ENCODE measurements at places on chromosomes 2 and 18.

DNA sequence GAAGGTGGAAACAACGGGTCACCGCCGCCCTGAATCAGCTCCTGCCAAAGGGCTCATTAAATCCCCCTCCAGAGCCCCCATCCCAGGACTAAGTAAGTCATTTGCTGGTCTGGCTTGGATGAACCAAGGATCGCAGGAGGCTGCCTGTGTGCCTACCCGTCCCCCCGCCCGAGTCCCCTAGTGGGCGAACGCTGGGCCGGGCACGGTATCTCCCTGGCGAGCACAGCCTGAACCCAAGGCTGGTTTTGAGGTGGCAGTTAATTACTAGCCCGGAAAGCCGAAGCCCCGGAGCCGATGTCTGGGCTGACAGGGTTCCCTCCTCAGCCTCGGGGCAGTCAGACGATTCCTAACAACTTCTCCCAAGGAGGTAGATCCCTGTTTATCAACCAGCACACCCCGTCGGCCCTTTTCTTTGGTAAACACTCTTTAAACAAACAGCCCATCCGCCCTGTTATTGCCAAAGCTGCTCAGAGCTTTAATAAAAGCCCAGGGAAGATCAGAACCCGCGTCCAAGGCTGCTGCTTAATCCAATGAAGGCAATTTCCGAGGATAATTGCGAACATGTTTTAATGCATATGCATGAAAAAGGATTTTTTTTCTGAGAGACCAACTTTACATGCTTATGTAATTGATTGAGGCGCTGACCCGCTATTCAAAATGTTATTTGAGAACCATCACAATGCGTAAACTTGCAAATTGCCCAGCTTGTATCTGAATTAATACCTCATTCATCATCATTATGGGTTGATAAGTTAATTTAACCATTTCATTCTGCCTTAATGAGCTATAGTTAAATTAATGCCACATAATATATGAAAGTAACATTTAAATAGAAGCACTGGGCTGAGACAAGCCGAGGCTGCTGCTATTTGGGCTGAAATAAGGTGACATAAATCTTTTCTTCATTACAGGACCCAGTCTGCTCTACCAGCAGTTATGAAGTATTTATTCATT is 10.5 kb downstream of the EVX2 start:
- no peak for DNase-seq

DNA sequence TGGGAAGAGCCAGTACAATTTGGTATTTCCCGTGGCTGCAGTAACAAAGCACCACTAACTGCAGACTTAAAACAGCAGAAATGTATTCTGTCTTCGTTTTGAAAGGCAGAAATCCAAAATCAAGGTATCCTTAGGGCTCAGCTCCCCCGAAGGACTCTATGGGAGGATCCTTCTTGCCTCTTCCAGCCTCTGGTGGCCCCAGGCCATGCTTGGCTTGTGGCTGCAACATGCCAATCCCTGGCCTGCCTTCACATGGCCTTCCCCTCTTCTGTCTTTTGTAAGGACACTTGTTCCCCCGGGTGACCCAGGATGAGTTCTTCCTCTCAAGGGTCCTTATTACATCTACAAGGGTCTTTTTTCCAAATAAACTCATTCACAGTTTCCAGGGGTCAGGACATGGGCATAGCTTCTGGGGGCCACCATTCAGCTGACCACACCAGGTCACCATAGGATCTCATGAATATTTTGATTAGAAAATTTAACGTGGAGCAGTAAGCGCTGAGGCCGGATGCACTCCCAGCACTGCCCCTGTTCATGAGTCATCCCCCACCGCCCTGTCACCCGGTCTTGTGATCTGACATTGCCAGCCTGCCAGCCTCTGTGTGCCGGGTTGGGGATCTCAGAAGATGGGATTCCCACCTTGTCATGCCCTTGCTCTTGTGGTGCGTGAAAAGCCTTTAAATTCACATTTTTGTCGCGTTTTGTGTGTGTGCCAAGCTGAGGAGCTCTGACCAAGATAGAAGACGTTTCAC is 61.2 kb upstream of the B3GNT7 start:
- DNase-seq: no peak

DNA sequence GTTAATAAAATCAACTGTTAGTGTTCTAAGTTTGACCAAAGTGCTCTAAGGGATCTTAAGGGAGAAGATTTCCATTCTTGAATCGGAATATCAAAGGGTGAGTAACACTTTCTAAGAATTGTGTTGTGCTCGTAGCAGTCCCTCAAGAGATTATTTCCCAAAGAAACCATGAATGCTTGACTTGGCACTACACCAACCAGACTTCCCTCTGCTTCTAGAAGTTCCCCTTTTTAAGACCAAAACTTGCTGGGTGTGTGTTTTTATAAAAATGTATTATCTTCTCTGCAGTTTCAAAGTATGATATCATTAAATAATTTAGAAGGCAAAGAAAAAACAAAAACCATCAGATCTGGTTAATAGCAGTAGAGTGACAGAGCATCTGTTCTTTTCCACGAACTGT is 522.0 kb upstream of the FAM98A start:
- no peak for DNase-seq

- DNase-seq: no peak
Measured at GRCh38 chr18:76167410-76167809, 327.6 kb downstream of the ZNF516 start.

- no peak for DNase-seq
Measured at GRCh38 chr2:100840519-100840918, 20.6 kb downstream of the NPAS2 start.

DNA sequence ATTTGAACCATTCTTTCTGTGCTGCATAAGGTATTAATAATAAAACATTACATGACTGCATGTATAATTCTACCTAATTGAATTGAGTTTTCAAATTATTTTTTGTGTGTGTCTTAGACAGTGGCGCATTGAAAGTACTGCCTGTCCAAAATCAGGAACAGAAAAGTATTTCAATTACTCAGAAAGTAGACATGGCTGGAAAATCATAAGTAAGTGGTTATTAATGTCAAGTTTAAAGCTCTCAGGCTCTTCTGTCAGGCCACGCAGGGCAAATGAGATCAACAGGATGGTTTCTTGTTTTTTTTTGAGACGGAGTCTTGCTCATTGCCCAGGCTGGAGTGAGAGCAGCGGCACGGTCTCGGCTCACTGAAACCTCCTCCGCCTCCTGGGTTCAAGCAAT is 32.4 kb upstream of the DARS1 start:
- DNase-seq: no peak

DNA sequence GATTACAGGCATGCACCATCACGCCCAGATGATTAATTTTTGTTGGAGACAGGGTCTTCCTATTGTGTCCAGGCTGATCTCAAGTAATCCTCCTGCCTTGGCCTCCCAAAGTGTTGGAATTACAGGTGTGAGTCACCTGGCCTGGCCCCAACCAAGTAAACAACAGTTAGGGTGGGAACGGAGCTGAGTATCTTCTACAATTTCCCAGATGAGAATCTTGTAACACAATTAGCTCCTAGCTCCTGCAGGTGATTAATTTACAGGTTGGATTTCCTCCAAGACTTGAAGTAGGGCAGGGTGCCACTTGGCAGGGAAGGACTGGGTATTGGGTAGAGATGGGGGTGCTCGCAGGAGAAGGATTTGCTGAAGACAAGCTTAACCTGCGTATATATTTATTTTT is 17.8 kb downstream of the NLRC4 start:
- no peak for DNase-seq

DNA sequence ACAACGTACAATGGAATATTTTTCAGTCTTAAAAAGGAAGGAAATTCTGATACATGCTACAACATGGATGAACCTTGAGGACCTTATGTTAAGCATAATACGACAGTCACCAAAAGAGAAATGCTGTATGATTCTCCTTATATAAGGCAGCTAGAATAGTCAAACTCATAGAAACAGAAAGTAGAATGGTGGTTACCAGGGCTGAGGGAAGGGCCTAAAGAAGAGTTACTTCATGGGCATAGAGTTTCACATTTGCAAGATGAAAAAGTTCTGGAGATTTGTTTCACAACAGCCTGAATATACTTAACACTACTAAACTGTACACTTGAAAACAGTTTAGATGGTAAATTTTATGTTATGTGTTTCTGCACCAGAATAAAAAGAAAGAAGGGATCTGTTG is 113.3 kb downstream of the GALNT1 start:
- DNase-seq: no peak

DNA sequence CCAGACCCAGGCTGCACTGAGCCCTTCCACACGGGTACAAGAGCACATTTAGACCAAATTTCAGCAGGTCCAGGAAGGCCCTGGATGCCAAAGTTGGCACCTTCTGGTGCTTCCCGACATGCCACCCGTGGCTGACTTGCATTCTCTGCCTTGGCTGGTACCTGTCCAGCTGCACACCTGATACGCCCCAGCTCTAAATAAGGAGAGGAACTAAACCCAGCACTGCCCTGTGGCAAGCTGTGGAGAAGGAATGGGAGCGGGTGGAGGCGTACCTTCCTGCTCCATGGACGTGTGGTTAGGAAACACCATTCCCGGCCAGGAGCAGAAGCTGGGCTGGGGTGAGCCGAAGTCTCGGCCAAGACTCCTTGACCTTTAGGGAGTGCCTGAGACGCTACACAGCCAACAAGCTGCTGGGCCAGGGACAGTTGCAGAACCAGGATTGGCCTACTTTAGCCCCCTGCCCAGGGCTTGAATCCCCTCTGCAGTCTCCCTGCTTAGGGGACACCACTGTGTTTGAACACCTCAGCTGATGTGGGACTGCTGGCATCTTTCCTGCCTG is 86.5 kb upstream of the TAF1B start:
- DNase-seq: no peak

DNA sequence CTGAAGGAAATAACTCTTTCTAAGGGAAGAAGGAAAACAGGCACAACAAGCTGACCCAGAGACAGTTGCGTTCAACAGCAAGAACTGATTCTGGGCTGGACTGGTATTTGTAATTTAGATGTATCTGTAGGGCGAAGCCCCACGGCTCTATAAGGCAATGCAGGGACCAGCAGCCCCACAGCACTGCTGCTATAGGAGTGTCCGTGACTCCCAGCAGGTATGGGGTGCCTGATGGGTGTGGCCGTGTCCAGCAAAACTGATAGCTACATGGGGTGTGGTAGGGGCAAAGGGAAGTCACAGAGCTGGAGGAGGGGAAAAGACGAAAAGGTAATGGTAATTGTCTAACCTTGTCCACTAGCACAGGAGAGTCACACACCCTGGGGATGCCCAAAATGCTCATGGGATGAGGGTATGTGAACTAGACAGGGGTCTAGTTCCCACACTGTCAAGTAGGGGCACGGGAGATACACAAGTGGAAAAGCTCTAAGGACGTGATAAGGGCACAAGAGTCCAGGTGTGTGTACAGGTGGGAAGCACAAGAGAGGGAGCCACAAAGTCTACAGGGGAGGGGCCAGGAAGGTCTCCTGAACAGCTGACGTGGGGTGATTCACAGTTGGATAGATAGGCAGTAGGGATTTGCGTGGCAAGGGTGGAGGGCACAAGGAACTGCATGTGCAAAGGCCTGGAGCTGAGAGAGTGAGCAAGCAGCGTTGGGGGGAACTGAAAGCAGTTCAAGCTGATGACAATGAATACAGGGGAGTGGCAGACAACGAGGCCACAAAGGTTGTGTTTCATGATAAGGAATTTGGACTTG is 48.5 kb upstream of the ASPRV1 start:
- DNase-seq: no peak

DNA sequence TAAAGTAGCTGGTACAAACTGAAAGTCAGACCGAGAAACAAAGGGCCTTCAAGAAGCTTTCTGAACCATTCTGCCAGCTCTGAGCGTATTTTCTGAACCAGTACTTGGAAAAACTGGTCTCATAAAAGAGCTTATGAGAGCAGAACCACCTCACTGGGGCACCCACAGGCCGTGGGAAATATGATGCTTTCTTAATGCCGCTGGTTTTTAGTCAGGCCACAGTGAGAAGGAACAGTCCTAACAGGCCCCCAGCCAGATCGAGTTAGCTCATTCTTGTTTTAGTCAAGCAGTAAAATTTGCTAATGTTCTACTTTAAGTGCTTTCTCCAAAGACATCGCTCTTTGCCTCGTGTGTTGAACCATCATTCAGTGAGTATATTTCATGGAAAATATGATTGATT is 12.7 kb upstream of the NOSTRIN start:
- DNase-seq: no peak

GRCh38 chr2:240819858-240820606 is at the start of gene KIF1A:
Gene KIF1A (minus strand): TSS chr2:240820219. CDS start chr2:240797752, 22,467 bp downstream.
- no peak for DNase-seq

- DNase-seq: no peak
Measured at GRCh38 chr2:181140928-181141327, 160.5 kb downstream of the UBE2E3 start.

DNA sequence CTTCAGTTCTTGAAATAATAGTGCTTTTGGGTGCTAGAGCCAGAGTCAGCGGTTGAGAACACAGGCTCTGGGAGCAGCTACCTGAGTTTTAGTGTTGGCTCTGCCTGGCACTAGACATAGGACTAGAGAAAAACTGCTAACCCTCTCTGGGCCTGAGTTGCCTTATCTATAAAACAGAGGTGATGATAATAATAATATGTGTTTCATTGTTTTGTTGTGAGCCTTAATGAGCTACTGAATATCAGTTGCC is 391.7 kb downstream of the PTPRM start:
- no peak for DNase-seq

GRCh38 chr2:1988049-1988448 is 243.7 kb upstream of the PXDN start:
- DNase-seq: no peak

DNA sequence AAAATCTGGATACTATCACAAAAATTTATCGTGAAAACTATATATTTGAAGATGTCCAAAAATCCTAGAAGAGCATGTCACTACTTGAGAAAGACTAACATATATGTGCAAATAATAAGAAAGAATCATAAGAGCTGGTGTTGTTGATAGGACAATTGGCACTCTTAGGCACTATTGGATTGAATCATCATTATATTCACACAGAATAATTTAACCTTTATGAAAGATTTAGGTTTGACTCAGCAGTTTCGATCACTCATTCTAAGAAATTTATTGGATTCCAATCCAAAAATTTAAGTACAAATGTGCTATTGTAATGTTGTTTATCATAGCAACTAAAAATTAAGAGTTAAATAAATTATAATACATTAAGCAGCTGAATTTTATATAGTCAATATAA is 503.6 kb downstream of the SPAG16 start:
- DNase-seq: no peak

GRCh38 chr2:197863744-197864143 is 59.4 kb downstream of the PLCL1 start:
- DNase-seq: no peak

GRCh38 chr2:161134547-161135518 is 25.4 kb upstream of the TANK start:
- DNase-seq: no peak

GRCh38 chr2:105215586-105216192 is 25.9 kb upstream of the GPR45 start:
- DNase-seq: no peak

- DNase-seq: no peak
Measured at GRCh38 chr18:59610546-59611140, 86.6 kb downstream of the CCBE1 start.

GRCh38 chr2:191686729-191687128 is 8.8 kb downstream of the NABP1 start:
- DNase-seq: no peak

- DNase-seq: no peak
Measured at GRCh38 chr2:239257511-239257937, 143.3 kb downstream of the HDAC4 start.

All from stimulated activated CD4-positive, alpha-beta T cell treated with anti-CD3 and anti-CD28 coated beads, Interleukin-12 subunit alpha, Interleukin-12 subunit beta, amount 100 ng/mL, for 48 hours (primary cell).